ENCODE measurements at places on chromosomes 5 and 9.

- DNase-seq = no peak
Measured at GRCh38 chr9:132980157-132980556, 1.7 kb downstream of the GFI1B start.

- DNase-seq = no peak
Measured at GRCh38 chr5:81233080-81233634, at the start of gene CKMT2. Gene CKMT2, plus strand, starts transcription at chr5:81233322. Its CDS starts 17,811 bp downstream, at chr5:81251133.

- DNase-seq = peak; percentile 25
Measured at GRCh38 chr9:72292256-72292682, 72.7 kb downstream of the ZFAND5 start.

- no peak for DNase-seq
Measured at GRCh38 chr5:126373375-126374108, 49.7 kb upstream of the GRAMD2B start.

- DNase-seq = no peak
Measured at GRCh38 chr9:69047371-69047770, 11.8 kb downstream of the FXN start.

- no peak for DNase-seq
Measured at GRCh38 chr5:67028371-67028770, 168.2 kb downstream of the CD180 start.

DNA sequence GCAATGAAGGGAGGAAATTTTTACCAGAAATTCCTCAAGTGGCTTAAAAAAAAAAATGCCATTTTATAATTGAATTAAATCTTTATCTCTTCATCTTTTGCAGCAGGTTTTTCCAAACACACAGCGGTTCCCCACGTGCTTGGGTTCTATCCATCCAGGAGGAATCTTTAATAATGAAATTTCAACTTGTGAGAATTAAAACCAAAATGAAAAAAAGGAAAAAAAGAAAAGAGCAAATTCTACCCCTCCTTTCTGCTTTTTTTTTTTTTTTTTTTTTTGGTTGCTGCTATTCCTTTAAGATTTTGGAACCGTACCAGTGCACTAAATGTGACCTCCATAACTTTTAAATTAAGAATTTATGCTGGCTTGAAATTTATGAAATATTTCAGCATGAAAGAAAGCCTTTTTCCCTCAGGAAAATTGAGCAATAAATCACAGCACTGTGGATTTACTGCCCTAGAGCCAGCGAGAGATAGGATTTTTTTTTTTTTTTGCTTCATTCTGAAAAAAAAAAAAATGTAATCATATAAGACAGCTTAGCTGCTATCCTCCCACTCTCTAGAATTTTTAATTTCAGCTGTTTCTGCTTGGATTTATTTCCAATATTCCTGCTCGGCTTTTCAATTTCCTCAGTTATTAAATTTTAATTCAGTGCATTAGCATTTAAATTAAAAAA, 88.5 kb downstream of the ZNF618 start:
- peak; percentile 21 for DNase-seq

DNA sequence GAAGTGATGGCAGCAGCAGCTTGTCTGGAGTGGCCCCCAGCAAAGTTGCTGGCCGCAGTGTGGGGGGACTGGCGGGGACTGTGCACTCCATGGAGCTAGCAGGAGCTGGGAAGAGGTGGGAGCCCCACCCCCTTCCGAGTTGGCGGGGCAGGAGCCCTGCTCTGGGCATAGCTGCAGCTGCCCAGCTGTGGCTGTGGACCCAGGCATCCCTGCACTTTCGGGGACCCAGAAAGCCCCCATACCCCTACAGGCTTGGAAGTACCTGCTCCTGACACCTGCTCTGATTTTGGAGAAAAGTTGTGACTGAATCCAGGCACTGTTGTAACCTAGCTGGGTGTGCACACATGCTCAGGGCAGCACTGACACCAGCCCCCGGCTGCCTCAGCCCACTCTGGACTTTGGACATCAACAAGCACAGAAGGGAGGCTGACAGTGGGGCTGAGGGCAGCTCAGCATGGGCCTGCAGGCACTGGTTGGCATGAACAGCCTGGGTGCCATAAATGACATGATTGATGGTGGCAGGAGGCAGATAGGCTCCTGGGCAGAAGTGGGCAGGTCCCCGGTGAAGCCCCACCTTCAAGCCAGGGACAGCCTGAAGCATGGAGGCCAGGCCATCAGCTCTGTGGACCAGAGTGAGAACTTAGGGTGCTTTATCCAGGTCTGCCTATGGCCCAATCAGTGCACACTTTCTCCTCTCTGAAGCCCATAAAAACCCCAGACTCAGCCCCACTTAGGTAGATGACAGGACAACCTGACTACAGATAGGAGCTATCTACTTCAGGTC, 12.6 kb downstream of the LMBRD2 start:
- DNase-seq = no peak

DNA sequence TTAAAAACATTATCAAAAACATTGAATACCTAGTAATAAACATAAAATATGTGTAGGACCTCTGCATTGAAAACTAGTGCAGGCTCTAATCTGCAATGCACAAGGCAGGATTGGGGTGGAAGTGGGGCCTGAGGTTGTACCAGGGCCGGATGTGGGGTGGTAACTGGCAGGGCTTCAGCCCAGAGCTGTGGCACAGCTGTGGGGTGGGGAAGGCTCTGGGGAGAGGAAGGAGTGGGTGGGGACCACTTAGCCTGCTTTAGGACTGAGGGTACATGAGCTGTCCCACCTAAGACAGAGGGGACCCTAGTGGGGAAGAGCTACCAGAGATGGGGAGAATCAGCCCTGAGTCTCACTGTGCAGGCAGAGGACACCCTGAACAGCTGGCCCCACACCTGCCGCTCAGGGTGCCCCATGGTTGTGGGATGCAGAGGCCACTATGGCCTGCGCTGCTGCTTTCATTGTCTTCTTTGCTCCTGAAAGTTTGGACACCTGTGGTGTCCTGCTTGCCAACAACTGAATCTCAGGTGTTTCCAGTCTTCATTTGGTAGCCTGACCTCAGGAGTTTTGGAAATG, 311.4 kb downstream of the TLE4 start:
- no peak for DNase-seq

- DNase-seq = peak; percentile 21
Measured at GRCh38 chr5:90802474-90803317, 244.1 kb downstream of the ADGRV1 start.

DNA sequence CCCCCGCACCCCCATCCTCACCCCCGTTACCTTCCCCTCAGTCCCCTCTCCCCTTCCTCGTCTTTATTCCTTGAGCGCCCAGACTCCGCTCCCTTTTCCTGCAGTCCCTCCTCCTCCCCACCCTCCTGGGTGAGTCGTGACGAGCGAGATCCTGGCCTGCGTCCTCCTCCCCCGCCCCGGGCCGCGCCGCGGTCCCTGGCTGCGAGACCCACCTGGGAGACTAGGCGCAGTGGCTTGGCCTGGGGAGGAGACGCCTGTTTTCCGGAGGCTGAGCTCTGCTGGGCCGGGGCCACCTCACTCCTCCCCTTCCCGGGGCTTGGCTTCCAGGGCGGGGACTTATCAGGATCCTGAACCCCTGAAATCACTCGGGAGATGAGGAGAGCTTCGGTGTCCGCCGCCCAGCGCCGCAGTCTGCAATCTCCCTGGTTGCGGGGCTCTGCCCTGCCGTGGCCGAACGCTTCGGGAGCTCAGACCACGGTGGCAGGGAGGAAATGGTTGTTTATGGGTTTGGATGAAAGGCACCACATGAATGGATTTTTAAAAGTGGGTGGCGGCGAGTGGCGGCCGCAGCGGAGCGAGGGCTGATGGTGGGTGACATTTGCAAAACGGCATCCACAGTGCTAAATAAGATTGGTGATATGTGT, 984 bp downstream of the STXBP1 start:
- DNase-seq = peak; percentile 53

DNA sequence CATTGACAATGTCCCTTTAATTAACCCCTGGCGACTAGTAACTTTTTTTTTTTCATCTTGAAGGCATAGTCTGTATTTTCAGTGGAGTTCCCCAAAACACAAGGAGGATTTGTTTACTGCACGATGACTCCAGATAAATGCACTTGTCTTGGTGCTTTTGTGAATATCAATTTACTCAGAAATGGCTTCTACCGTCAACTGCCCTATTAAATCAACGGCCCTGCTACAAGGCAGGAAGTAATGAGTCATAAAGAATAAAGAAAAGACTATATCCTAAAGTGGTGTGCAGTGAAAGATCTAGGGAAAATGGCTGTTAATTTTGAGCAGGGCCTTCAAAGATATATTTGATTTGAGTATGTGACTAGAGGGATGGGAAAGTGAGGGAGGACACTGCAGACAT, 388.3 kb upstream of the CHD1 start:
- no peak for DNase-seq

DNA sequence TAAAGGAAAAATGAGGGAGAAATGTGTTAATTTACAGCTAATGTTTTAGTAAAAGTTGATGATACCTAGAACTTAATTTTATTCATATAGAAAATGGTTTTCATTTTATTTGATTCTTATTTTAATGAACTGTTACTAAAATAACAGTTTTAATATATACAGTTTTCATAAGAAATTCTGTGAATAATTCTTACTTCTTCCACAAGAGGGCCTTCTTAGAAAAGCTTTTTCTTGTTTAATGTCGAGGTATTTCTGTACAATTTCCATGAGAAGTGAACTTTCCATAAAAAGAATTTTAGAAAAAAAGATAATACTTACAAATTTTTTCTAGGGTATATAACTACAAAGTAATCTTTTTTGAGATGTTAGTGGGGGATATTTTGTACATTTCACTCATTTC, 73.9 kb downstream of the KLF9 start:
- DNase-seq = peak; percentile 12

GRCh38 chr9:107046692-107047091, 183.7 kb downstream of the ZNF462 start:
- DNase-seq = no peak

DNA sequence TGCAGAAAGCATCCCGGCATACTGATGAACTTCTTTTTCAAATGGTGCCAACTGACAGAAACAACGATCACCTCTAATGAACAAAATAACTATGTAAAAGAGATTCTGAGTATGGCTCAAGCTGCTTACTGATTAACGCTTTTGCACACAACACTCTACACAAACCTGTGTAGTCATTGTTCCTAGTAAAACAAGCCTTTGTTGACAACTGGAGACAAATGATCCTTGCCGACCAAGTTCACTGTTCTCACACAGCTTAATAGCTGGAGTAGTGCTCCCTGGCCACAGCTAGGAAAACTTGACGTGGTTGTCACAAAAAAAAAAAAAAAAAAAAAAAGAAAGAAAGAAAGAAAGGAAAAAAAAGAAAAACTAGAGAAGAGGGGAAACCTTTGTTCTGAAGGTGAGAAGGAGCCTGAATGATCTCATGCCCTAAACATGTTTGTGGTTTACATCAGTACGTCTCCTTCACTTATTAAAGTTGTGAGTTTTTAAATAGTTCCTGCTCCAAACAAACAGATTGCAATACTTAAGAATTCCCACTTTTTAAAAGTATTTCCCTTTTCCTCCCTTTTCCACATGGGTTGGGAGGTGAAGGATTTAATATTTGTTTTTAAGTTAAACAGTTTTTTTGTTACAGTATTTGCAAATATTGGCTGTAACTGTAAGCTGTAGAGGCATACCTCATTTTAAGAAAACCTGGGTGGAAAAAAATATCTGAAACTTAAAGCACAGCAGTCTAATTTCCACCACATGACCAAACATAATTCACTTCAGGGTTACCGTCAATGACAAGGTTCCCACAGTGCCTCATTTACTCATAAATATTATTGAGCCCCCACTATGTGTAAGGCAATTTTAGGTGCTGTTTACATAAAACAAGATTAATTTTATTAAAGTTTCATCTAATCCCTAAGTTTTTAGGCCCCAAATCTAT, 63.7 kb downstream of the GLIS3 start:
- peak; percentile 43 for DNase-seq

- peak; percentile 20 for DNase-seq
Measured at GRCh38 chr5:92836855-92837755, 743.9 kb downstream of the NR2F1-AS1 start.

DNA sequence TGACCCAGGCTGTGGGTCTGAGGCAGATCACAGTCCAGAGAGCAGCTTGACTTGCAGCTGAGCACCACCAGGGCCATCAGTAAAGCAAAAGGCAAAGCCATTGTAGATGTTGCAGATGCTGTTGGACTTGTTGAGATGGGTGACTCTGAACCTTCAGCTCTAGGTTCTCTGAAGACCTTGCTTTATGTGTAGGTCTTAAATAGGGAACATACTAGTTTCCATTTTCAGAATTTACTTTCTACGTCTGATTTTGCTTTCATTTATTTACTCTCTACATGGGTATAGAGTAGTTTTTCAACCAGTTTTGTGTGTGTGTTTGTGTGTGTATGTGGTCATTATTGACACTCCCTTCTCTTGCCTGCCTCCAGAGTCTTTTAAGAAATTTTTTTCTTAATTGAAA, at the start of gene IFNA6:
Gene IFNA6 (minus strand): TSS at position 101 of the 400 bp plus-strand sequence. CDS start 0 bp downstream, at position 101.
- DNase-seq = no peak

- no peak for DNase-seq
Measured at GRCh38 chr5:149264439-149265067, 7.1 kb upstream of the AFAP1L1 start.

DNA sequence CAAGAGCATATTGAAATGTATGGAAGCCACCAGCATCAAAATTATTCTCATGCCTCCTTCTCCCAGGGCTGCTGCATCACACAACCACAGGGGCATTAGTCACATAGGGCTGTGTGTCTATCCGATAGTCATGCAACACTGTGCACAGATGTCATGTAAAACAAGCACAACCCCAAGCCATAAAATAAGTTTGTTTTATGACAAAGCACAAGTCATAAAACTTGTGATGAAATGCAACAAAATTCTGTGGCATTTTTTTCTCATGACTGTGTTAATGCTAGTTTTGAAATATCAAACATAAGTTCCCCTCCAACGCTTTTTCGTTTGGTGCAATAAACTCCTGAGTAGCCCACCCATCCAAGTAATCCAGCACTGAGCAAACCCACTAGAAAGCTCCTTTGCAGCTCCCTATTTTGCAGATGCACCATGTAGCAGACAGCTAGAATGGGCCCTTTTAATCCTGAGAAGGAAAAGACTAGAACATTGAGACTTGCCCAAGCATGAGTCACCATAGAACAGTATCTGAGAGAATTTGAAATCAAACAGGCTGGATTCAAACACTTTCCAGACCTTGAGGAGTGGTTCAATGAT, 93.3 kb upstream of the ZNF366 start:
- peak; percentile 66 for DNase-seq

DNA sequence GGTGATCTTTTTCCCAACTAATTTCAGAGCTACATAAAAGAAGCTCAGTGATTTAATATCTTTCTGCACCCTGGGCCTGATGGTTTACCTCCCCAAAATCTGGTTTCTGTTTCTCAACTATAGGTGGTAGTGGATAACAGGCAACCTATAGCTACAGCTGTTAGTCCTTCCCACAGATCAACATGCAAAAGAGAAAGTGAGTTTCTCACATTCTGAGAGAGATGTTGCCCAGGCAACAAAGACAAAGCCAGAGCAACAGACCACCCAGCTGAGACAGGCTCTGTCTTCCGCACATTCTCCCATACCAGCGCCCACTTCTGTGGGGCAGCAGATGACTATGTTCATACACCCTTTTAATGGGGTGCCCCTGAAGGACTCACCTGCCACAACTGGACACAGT, 40.7 kb upstream of the PPP2R2B start:
- no peak for DNase-seq

DNA sequence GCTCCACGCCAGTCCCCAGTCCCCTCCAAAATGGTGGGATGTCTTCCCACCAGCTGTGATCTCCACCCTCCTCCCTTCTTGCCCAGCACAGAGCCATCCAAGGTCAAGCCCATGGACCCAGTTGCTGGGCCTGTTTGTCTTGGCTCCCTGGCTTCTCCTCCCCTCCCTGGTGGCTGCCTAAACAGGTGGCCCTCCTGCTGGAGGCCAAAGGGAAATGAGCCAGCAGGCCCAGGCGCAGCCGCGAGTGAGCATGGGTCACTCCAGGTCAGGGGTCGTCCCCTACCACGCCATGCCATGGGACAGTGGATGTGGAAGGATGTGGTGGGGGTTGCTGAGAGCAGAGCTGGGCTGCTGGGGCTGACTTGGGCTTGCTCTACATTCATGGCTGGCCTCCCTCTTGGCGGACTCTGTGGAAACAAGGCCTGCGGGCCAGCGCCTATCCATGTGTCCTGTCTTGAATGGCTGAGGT, 33.6 kb downstream of the COL15A1 start:
- no peak for DNase-seq

Data from HTR-8/SVneo (cell line).